Spinal cord (tissue), 10 donors: ENCODE measurements at places on chromosomes 4 and X.

DNA sequence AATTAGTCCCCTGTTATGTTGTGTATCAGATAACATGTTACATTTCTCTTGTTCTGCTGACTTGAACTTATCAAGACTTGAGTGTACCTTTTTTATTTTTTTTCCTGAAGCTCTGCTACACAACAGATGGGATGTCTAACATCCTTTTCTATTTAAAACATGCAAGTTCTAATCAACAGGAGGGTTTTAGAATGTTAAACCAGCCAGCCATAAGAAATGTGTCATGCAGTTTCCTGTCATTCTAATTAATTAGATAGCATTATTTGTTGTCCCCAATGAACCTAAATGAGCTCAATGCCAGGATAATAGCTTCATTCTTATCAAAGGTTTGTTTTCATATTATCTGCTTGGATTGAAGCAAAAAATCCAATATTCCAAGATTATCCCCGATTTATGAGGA, 958.2 kb downstream of the PCDH7 start:
- no peaks in the 10 kb centered on the region for H3K4me1 ChIP-seq
- no peak for DNase-seq
- H3K27ac ChIP-seq: no peak overlapping the region
- H3K4me3 ChIP-seq: no peak overlapping the region

- peaks cover 9% of the 10 kb centered on the region for H3K4me1 ChIP-seq
- no peak overlapping the region for H3K27ac ChIP-seq
- no peak overlapping the region for H3K4me3 ChIP-seq
- no peaks in the 10 kb centered on the region for H3K36me3 ChIP-seq
- peaks cover 25% of the 10 kb centered on the region for H3K27me3 ChIP-seq
- peak; percentile 19 for DNase-seq
Observed at GRCh38 chrX:139691493-139691842, 16.5 kb downstream of the MCF2 start.

- H3K27ac ChIP-seq: no peak overlapping the region
- H3K4me1 ChIP-seq: no peaks in the 10 kb centered on the region
- H3K27me3 ChIP-seq: peaks cover 2% of the 10 kb centered on the region
- H3K36me3 ChIP-seq: no peaks in the 10 kb centered on the region
- H3K4me3 ChIP-seq: no peak overlapping the region
Observed at GRCh38 chrX:22392133-22392948, 119.6 kb downstream of the CBLL2 start.

GRCh38 chr4:89800527-89801103, 36.3 kb downstream of the SNCA start:
- H3K36me3 ChIP-seq: no peaks in the 10 kb centered on the region
- no peak overlapping the region for H3K4me3 ChIP-seq
- no peak for DNase-seq
- no peaks in the 10 kb centered on the region for H3K4me1 ChIP-seq
- H3K27me3 ChIP-seq: no peaks in the 10 kb centered on the region

DNA sequence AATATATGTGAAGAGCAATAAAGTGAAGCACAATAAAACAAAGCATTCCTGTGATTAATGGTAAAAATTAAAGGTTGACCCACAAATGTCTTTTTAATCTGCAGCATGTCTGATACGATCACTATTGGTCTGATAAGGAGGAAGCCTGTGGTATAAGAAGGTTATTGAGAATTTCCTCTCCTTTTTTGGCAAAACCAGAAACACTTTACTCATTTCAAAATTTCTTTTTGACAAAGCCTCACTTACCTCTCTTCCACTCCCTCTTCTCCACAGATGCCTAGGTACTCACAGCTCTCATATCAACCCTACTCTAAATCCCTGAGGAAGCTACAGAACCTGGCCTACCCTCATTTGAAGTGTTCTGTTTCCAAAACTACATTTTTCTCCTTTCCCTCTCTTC, 56.1 kb downstream of the TSPAN5 start:
- DNase-seq: no peak
- H3K4me1 ChIP-seq: no peaks in the 10 kb centered on the region
- H3K36me3 ChIP-seq: no peaks in the 10 kb centered on the region
- no peak overlapping the region for H3K4me3 ChIP-seq

- H3K36me3 ChIP-seq: no peaks in the 10 kb centered on the region
- H3K4me3 ChIP-seq: no peak overlapping the region
- H3K27me3 ChIP-seq: no peaks in the 10 kb centered on the region
- DNase-seq: peak; percentile 32
- peak overlapping the region; percentile 63 for H3K27ac ChIP-seq
Observed at GRCh38 chr4:183747931-183748670, 89.0 kb downstream of the TRAPPC11 start.
